ENCODE measurements at places on chromosomes 12 and 14. TPM values are rescaled to one million over a fixed set of nuclear protein-coding genes. Genes with fewer than 3 reads are reported as not detected.

Gene ADAMTS20
- total RNA-seq = not detected

Gene PCNX4
- 36.1 TPM for total RNA-seq

Gene ZBTB1
- total RNA-seq = 46.9 TPM

Gene RBP5
- not detected for total RNA-seq

Gene DLGAP5
- 68.2 TPM for total RNA-seq

DNA sequence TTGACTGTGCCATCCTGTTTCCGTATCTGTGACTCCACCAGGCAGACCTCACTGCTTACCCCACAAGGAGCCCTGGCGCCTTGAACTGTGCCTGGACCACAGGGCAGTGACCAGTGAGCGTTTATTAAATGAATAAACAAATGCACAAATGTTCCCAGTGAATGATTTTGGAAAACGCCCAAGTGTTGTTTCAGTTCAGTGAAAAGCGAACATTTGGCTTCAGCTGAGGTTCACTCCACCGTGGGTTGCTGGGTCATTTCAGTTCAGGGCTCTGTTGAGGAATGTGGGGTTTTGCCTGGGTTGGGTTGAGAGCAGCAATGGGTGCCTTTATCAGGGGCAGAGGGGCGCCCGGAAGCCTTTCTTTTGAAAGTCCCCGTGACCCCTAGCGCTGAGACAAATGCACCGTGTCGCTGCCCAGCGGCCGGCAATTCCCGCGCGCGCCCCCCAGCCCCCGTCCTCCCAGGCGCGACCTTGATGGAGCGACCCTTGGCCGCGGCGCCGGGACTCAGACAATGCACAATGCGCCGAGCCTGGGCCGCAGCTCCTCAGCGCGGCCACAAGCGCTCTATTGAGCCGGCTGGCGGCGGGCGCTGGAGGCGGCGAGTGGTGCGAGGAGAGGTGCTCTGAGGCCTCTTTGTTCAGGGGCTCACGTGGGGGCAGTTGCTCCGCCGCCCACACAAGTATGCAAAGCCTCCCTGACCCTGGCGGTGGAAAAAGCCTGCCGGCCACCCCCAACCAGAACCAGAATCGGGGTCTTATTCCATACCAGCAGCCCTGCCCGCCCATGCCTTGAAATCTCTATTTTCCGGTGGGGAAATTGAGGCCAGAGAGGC, 40.5 kb upstream of the CLMN start:
- peaks cover 48% of the 10 kb centered on the region for H3K27me3 ChIP-seq
- H3K4me1 ChIP-seq = no peaks in the 10 kb centered on the region
- no peak overlapping the region for H3K27ac ChIP-seq
- no peak for DNase-seq
- no peaks in the 10 kb centered on the region for H3K36me3 ChIP-seq

GRCh38 chr12:14896521-14897169, 11.0 kb upstream of the MGP start:
- DNase-seq = no peak
- no peaks in the 10 kb centered on the region for H3K36me3 ChIP-seq
- H3K4me3 ChIP-seq = no peak overlapping the region
- no peak overlapping the region for H3K27ac ChIP-seq
- H3K27me3 ChIP-seq = no peaks in the 10 kb centered on the region
- no peaks in the 10 kb centered on the region for H3K4me1 ChIP-seq

DNA sequence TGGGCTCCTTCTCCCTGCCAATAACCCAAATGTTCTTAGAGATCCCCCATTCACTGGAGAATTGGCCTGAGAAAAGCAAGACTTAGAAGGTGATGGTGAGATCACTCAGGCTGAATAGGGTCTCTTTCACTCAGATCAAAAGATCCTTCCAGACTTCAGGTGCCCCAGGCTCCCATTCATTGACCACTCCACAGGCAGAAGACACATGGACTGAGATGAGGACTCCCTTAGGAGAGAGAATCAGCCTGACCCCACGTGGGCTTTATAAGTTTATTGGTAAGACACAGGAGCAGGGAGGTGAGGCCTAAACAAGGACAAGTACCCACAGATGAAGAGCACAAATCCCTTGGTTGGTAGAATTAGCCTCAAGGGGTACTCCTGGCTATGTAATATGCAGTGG, 6.1 kb upstream of the KRT72 start:
- H3K36me3 ChIP-seq = no peaks in the 10 kb centered on the region
- H3K27ac ChIP-seq = no peak overlapping the region
- no peak for DNase-seq
- no peak overlapping the region for H3K4me3 ChIP-seq

DNA sequence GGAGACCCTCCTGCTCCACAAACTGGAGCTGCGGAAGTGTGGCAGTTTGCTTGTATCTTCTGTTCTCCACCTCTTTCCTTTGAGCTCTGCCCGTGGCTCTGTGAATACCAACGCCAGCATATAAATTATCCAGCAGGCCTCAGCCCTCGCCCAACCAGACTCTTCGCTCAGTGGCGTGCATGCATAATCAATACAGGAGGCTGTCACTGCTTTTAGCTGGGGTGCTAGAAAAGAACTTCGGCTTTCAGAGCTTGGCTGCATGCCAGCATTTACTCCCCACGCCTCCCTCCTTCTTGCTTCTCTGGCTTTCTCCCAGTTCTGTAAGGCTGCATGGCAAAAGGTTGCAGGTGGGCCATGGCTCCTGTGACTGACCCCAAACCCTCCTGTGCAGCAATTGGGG, 26.9 kb downstream of the NRXN3 start:
- peaks cover 4% of the 10 kb centered on the region for H3K4me1 ChIP-seq
- no peak overlapping the region for H3K27ac ChIP-seq
- DNase-seq = no peak
- no peaks in the 10 kb centered on the region for H3K27me3 ChIP-seq
- no peak overlapping the region for H3K4me3 ChIP-seq

DNA sequence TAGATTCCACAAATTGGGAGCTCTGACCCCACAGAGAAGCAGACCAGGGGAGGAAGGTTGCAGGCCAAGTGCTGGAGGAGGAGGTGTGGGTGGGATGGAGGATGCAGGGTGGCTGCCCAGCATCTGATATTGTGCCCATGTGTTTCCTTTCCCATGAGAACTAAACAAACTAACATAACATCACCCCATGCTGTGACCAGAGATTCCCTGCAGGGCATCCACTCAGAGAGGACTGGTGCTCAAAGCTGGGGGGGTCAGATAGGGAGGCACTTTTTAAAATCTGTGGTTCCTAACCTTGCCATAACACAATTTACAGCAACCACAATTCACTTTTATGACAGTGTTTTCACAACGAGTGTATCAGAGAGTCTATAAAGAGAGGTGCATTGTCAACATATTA, 1277.6 kb downstream of the AACS start:
- no peak for DNase-seq
- H3K36me3 ChIP-seq = no peaks in the 10 kb centered on the region
- H3K27ac ChIP-seq = no peak overlapping the region
- H3K4me1 ChIP-seq = no peaks in the 10 kb centered on the region

DNA sequence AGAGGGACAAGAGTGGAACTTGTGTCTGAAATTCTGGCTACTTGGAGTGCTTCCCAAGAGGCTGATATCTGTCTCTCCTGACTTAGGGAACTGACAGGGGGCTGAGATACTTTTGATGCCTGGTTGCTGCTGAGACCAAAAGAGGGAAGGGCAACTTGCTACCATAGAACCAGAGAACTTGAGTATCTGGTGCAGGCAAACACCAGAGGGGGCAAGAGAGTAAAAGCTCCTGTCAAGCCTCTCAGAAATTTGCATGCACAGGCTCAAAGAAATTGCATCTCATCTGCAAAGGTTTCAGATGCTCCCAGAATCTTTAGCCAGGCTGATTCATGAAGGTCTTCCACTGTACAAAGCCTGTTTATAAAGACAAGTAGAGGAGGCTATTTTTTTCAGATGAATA, 391.3 kb upstream of the FOXG1 start:
- H3K4me3 ChIP-seq = no peak overlapping the region
- H3K36me3 ChIP-seq = no peaks in the 10 kb centered on the region

GRCh38 chr12:127797918-127798317, 469.1 kb upstream of the TMEM132C start:
- H3K27ac ChIP-seq = no peak overlapping the region
- H3K27me3 ChIP-seq = no peaks in the 10 kb centered on the region
- no peak overlapping the region for H3K4me3 ChIP-seq

DNA sequence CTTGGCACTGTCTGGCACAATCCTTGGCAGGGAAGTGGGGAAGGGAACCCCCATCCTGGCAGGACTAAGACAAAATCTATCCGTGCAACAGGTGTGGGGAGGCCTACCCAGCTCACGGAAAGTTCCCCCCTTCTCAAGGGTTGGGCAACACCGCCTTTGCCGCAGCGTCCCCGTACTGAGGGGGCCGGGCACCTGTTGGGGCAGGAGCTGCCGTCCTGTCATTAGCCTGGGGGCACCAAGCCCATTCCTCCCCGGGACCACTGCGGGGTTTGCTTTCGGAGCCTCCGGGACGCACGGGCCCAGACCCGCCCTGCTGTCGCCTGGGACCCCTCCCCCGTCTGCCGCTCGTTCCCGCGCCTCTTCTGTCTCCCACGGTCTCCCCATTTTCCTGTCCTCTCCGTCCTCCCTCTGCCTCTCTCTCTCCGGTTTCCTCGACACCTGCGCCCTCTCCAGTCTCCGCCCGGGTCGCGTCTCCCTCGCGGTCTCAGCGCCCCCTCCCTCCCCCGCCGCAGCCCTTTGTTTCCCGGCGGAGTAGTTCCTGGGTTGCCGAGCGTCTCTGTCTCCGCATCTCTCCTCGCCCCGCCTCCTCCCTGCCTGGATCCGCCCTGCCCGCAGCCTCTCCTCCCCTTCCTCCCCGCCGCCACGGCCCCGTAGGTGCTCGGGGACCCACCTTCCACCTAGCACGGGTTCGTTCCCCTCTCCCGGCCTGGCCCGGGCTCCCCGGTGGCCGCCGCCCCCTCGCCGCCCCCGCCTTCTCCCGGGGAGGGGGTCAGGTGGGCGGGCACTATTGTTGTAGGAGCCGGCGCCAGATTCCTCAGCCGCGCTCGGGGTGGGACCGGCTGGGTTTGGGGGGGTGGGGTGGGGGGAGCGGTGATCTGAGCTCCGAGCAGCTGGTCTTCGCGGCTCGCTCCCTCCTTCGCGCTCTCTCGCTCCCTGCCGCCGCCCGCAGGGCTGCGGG, at the start of gene CACNB3:
CACNB3 (plus strand) TSS at position 624 of the 958 bp plus-strand sequence. CDS start 434 bp downstream, outside the sequence.
- H3K36me3 ChIP-seq = no peaks in the 10 kb centered on the region
- H3K4me3 ChIP-seq = peak within 1 kb of the TSS; percentile 96
- H3K27ac ChIP-seq = no peak within 1 kb of the TSS

DNA sequence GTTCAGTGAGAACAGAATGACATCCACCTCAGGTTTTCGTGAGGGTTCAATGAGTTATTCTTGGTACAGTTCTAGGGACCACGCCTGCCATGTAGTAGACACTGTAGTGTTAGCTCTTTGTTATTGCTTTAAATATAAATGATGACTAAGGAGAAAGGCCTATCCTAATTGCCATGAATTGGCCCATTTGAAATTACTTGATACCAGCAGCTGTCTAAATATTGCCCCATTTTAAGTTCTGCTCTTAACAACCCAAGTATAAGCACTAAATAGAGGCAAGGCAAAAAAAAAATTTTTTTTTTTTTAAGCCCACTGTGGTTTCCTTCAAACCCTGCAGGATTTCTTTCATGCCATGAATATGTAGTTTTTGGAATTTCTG, 84.5 kb downstream of the BORCS5 start:
- peaks cover 71% of the 10 kb centered on the region for H3K4me1 ChIP-seq
- no peaks in the 10 kb centered on the region for H3K27me3 ChIP-seq
- peaks cover 20% of the 10 kb centered on the region for H3K36me3 ChIP-seq
- no peak for DNase-seq
- H3K27ac ChIP-seq = peak overlapping the region; percentile 100

DNA sequence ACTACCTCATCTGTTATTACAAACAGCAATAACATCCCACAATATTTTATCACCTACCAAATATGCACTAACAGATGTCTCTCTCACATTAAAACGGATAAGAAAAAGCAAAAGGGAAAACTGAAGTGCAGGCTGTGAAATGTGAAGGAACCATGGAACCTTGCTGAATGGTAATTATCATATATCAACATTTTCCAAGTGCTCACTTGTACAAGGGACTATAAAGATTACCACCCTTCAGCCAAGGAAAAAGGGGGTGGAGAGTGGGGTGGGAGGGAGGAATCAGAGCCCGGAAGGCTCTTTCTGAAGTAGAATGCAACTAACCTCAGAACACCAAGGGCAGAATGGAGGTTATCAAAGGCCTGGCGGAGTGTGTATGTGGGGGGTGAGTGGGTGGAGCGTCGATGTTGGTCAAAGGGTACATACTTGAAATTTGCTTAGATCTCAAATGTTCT, 1.2 kb downstream of the SNX6 start:
- H3K27ac ChIP-seq = peak overlapping the region; percentile 95
- H3K4me3 ChIP-seq = peak overlapping the region; percentile 95
- H3K36me3 ChIP-seq = peaks cover 5% of the 10 kb centered on the region

- no peak overlapping the region for H3K4me3 ChIP-seq
- peaks cover 10% of the 10 kb centered on the region for H3K4me1 ChIP-seq
- H3K36me3 ChIP-seq = no peaks in the 10 kb centered on the region
- DNase-seq = peak; percentile 14
Measured at GRCh38 chr14:30928462-30928861, 54.1 kb downstream of the COCH start.

GRCh38 chr12:57759360-57759980, 4.6 kb downstream of the MARCHF9 start:
- no peak overlapping the region for H3K4me3 ChIP-seq
- DNase-seq = peak; percentile 23
- peaks cover 45% of the 10 kb centered on the region for H3K4me1 ChIP-seq
- no peak overlapping the region for H3K27ac ChIP-seq

- peaks cover 6% of the 10 kb centered on the region for H3K27me3 ChIP-seq
- H3K4me1 ChIP-seq = no peaks in the 10 kb centered on the region
- H3K27ac ChIP-seq = no peak overlapping the region
- no peak for DNase-seq
- no peak overlapping the region for H3K4me3 ChIP-seq
- no peaks in the 10 kb centered on the region for H3K36me3 ChIP-seq
Measured at GRCh38 chr12:64065881-64066451, 156.1 kb downstream of the KICS2 start.

DNA sequence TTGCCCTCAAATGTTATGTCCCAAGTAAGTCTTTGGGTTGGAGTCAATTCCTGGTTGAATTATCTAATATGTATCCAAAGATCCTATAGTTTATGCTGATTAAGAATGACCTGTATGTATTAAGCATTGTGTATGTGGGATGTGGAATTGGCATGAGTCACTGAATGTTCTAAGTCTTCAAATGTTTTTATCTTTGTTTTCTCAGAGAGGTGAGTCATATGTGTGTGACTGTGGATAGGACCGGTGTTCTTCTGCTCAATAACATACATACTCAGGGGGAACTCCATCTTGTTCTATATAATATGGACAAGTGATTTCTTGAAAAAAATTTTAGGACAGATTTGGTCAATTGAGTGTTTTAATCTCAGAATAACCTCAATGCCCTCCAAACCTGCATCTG, 57.9 kb downstream of the NAV3 start:
- H3K36me3 ChIP-seq = no peaks in the 10 kb centered on the region
- H3K4me1 ChIP-seq = no peaks in the 10 kb centered on the region
- H3K4me3 ChIP-seq = no peak overlapping the region
- H3K27me3 ChIP-seq = no peaks in the 10 kb centered on the region

- peaks cover 40% of the 10 kb centered on the region for H3K27me3 ChIP-seq
- H3K4me1 ChIP-seq = peaks cover 8% of the 10 kb centered on the region
- no peak for DNase-seq
Measured at GRCh38 chr14:97027256-97027999, 230.2 kb downstream of the VRK1 start.

All from activated T-cell treated with anti-CD3 and anti-CD28 coated beads, Interleukin-2, amount 50 U/mL, for 72 hours (primary cell).